ENCODE measurements at places on chromosomes 12 and 14.

DNA sequence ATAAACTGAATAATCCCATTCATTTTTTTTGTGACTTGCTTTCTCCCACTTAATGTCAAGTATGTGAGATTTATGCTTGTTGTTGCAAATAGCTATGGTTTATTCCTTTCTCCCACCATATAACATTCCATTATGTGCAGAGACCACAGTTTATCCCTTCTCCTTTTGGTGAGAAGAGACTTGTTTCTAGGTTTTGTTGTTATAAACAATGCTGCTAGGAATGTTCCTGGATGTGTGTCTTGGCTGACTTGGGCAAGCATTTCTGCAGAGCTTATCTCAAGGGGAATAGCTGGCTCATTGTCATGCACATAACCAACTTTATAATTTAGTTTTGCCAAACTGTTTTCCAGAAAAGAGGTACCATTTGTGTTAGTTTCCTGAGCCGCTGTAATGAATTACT is 47.6 kb upstream of the PPP1CC start:
- no peak for DNase-seq

DNA sequence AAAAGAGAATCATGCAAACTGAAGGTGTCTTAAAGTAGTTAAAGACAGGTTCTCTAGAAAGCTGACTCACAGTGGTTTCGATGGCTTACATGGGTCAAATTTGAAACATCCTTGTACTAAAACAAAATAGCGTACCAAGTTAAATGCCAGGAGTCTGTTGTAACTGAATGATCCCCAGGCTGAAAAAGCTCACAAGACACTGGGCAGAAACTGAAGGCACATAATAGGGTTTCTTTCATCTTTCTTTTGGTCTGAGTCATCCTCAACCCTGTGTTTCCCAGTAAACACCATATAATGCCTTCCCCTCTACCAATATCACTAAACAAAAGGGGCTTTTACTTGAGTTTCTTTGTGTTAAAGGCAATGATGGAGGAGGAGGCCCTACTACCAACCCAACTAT is 12.8 kb downstream of the ZFYVE1 start:
- no peak for DNase-seq

DNA sequence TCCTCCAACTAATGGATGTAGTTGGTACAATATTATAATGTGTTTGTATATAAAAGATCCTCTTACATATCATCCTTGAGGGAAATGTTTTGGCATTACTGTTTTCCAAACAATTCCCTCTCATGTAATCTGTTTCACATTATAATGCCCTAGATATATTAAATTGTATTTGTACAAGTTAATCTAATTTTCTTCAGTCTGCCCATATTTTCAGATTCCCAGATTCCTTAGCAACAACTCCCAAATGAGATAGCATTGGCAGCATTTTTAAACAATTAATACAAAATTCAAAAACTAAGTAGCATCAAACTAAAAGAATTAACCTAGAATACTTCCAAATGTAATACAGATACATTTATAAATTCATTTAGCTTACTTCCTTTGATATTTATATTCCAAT is 860.2 kb downstream of the C12orf50 start:
- no peak for DNase-seq

DNA sequence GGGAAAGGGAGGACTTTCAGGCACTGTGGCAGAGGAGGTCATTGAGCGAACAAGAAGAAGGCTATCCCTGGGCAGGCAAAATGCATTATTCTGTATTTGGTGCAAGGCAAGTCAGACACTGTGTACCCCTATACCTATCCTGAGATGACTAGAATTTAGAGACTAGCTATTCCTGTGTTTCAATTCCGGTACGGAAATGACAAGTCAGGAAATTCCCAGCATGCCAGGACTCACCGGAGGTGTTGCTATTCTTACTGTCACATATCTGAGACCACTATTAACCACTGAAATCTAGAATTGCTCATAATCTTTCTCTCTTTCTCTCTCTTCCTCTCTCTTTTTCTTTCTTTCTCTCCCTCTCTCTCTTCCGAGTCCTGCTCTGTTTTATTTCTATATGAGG is 297.1 kb downstream of the PDZRN4 start:
- no peak for DNase-seq

- no peak for DNase-seq
These were observed 299.3 kb upstream of the RTL1 start for GRCh38 chr14:101202627-101203404.

DNA sequence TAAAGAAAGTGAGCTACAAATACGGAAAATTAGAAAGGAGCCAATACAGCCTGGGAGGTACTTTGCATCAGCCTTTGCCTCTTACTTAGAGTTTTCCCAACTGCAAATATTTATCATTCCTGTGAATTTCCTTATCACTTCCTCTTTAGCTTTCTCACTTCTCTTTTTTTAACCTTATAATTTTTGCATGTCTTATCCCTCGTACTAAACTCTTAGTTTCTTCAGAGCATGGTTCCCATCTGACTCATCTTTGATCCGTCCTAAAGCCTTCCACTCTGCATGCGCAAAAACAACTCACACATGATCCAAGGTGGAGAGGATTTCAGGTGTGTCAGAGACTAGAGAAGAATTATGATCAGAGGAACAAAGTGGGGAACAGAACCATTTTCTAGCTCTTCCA is 9.6 kb upstream of the SNAPC1 start:
- no peak for DNase-seq

DNA sequence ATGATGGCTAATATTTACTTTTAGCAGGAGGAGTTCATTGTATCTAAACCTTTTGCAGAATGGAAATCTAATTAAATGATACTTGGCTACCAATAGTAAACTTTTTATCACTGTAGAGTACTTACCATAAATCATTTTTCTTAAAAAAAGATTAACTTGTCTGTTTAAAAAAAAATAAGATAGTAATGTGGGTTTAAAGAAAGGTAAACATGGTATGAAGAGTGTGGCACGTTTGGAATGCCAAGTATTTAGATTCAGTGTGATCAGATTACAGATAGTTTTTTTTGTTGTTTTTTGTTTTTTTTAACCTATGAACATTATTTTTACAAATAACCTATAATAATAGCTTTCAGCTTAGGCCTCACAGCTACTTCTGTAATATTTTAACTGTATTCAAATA is 25.8 kb downstream of the KTN1 start:
- DNase-seq, result no peak

- no peak for DNase-seq
These were observed 916.3 kb upstream of the SEL1L start for GRCh38 chr14:82449926-82450468.

- DNase-seq, result no peak
These were observed 34.8 kb upstream of the CD9 start for GRCh38 chr12:6165395-6165794.

GRCh38 chr12:105329926-105330282 is 587 bp upstream of the C12orf75 start:
- no peak for DNase-seq

DNA sequence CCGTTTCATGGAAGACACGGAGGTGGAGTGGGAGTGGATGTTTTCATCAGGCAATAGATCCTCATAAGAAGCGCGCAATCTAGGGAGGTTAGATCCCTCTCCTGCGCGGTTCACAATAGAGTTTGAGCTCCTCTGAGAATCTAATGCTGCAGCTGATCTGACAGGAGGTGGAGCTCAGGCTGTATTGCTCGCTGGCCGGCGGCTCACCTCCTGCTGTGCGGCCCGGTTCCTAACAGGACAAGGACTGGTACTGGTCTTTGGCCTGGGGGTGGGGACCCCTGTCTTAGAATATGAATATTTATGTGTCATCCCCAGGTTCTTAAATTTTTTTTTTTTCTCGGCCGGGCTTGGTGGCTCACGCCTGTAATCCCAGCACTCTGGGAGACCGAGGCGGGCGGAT is 36.7 kb downstream of the PRICKLE1 start:
- no peak for DNase-seq

DNA sequence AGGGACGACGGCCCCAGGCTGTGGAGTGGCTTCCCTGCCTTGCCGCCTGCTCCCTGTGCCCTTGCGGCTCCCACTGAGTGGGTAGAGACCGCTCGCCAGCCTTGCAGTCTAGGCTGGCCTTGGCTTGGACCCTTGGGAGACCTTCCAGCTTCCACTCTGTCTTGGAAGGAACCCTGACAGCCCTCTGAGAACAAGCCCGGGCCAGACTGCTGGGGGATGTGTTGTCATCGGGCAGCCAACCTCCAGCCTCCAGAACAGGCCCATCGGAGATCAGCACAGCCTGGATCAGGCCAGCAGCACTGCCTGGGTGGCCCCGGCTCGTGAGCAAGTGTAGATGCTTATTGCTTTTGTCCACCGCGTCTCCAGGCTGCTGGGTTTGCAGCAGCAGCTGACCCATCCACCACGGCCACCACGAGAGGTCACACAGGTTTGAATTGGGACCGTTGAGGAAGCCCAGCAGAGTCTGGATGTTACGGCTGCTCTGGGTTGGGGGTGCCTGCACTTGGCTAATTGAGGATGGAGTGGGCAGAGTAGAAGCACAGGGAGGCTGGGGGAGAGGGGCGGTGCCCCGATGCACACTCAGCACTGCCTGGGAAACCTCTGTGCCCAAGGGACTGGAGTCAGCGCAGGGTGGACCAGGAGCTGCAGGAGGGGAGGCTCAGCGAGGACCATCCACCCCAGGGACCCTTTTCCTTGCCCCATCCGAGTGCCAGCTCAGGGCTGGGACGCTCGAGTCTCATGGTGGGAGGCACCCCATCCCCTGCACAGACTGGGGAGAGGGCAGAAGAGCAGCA is 55.5 kb downstream of the NOC4L start:
- no peak for DNase-seq

- DNase-seq, result no peak
These were observed 1.0 kb upstream of the NR4A1 start for GRCh38 chr12:52050116-52050757.

- no peak for DNase-seq
These were observed 124.9 kb upstream of the ATXN7L3B start for GRCh38 chr12:74412606-74413230.

DNA sequence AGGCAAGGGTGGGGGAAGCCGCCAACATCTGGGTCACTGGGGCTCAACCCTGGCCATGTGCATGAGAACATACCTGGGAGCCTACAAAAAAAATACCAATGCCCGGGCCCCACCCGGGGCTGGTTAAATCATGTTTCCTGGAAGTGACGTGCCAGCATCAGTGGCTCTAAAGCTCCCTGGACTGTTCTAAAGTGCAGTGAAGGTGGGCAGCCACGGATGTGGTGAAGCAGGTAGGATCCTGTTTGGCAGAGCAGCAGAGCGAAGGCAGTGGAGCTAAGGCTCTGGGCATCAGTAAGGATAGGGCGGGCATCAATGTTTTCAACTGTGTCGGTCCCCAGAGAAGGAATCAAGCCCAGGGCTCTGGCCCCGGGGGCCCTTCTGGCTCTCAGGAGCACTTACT is 525 bp upstream of the GPR68 start:
- no peak for DNase-seq

GRCh38 chr12:39788239-39788638 is 168.6 kb upstream of the ABCD2 start:
- no peak for DNase-seq

- no peak for DNase-seq
These were observed 2.6 kb downstream of the ACSS3 start for GRCh38 chr12:81080431-81080983.

DNA sequence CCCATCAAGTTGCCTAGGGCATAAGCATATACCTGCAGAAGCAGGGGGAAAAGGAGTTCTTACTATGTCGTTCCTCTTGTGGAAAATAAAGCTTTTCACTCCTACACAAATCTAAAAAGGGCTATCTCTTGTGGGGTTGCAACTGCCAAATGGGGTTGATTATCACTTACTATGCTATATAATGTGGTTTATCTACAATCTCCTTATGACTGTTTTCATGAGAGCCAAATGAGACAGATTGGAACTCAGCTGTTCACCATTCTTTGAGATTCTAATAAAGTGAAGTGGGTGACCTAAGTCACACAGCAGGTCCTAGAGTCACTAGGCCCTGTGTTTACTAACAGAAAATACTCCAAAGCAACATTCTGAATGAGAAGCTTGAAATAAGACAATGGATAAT is 47.7 kb downstream of the CIT start:
- DNase-seq, result no peak

Data from brain microvascular endothelial cell (primary cell).